ENCODE measurements at places on chromosomes 3 and 15. TPM values are rescaled to one million over a fixed set of nuclear protein-coding genes. Genes with fewer than 3 reads are reported as not detected.
A peak's percentile ranks its signal among the peaks of the same experiment; 100 is the strongest.

DNA sequence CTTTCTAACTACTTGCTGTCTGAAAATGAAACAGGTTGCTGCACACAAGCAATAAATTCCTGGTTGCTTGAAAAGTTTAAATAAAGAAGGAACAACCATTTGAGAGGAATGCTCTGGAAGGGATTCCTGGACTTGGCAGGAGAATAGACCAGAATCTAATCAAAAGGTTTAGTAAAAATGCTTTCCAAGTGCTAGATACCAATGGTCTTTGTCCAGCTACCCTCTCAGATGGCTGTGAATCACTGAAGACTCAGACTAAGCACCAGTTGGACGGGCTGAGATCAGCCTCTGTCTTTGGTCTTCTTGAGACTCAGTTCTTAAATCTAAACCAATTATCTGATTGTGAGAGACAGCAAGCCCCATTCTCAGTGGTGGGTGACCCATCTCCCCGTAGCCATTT, 27.7 kb upstream of the LPP start:
- H3K36me3 ChIP-seq, result no peaks in the 10 kb centered on the region
- no peaks in the 10 kb centered on the region for H3K27me3 ChIP-seq
- H3K4me3 ChIP-seq, result no peak overlapping the region

- H3K4me1 ChIP-seq, result peaks cover 27% of the 10 kb centered on the region
- DNase-seq, result no peak
- no peak overlapping the region for H3K4me3 ChIP-seq
- H3K27me3 ChIP-seq, result no peaks in the 10 kb centered on the region
- no peak overlapping the region for H3K27ac ChIP-seq
- H3K36me3 ChIP-seq, result no peaks in the 10 kb centered on the region
Observed at GRCh38 chr15:78301828-78302227, 2.4 kb upstream of the SKIC8 start.

GRCh38 chr3:3448468-3448867, 269.0 kb upstream of the CRBN start:
- H3K27me3 ChIP-seq, result no peaks in the 10 kb centered on the region
- H3K36me3 ChIP-seq, result no peaks in the 10 kb centered on the region
- H3K4me3 ChIP-seq, result no peak overlapping the region
- no peak overlapping the region for H3K27ac ChIP-seq

- no peak overlapping the region for H3K4me3 ChIP-seq
- H3K27me3 ChIP-seq, result no peaks in the 10 kb centered on the region
- no peak overlapping the region for H3K27ac ChIP-seq
- peaks cover 9% of the 10 kb centered on the region for H3K4me1 ChIP-seq
- DNase-seq, result no peak
Observed at GRCh38 chr15:78933823-78934654, 10.8 kb downstream of the CTSH start.

- no peak overlapping the region for H3K27ac ChIP-seq
- no peak for DNase-seq
- H3K4me1 ChIP-seq, result peaks cover 6% of the 10 kb centered on the region
- H3K36me3 ChIP-seq, result no peaks in the 10 kb centered on the region
- H3K27me3 ChIP-seq, result no peaks in the 10 kb centered on the region
Observed at GRCh38 chr3:99833617-99834205, 16.0 kb downstream of the CMSS1 start.

DNA sequence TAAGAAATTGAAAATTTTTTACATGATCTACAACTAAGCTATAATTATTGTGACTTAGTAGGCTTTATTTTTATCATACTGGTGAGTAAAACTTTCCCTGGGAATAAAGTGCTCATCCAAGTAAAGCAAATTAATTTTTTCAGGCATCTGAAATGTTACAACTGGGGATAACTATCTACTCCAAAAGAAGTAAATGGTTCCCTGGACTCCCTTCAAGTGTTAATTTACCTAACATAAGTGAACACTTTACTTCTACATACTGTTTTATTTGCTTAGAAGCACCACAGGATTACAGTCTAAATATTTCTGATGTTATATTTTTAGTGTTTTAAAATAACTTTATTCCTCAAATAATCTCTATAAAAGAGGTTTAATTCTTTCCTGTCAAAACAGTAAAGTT, 57.8 kb downstream of the IFT57 start:
- no peak for DNase-seq
- H3K36me3 ChIP-seq, result peaks cover 3% of the 10 kb centered on the region
- no peaks in the 10 kb centered on the region for H3K4me1 ChIP-seq
- H3K27me3 ChIP-seq, result no peaks in the 10 kb centered on the region
- H3K4me3 ChIP-seq, result no peak overlapping the region

DNA sequence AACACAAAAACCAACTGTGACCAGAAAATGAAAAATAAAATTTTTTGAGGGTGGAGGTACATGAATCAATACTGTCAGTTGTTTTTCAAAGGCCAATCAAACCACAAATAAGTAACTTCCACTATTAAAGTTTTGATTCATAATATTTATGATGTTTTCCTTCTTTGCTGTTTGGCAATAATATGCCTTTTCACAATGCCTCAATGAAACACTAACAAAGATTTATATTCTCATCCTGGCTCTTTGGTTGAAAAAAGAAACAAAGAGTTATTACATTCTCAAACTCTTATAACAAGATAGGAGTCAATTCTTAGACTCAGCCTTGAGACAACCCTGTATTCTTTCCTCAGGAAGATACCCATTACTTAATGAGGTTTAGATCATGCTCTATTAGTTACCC, 63.1 kb downstream of the C3orf70 start:
- no peak for DNase-seq
- H3K27ac ChIP-seq, result no peak overlapping the region
- no peak overlapping the region for H3K4me3 ChIP-seq
- H3K4me1 ChIP-seq, result no peaks in the 10 kb centered on the region
- no peaks in the 10 kb centered on the region for H3K27me3 ChIP-seq

- H3K4me3 ChIP-seq, result no peak overlapping the region
- H3K4me1 ChIP-seq, result no peaks in the 10 kb centered on the region
- DNase-seq, result no peak
- no peaks in the 10 kb centered on the region for H3K27me3 ChIP-seq
- H3K27ac ChIP-seq, result no peak overlapping the region
Observed at GRCh38 chr3:43870844-43871626, 180.3 kb downstream of the ABHD5 start.

- H3K4me3 ChIP-seq, result no peak overlapping the region
- 0 out of 2 replicates have a peak, but pooled peaks cover 2% of the 10 kb centered on the region for H3K36me3 ChIP-seq
- H3K27me3 ChIP-seq, result no peaks in the 10 kb centered on the region
- DNase-seq, result no peak
Observed at GRCh38 chr15:36954486-36954885, 145.9 kb downstream of the MEIS2 start.

GRCh38 chr3:182575941-182576340, 217.4 kb upstream of the ATP11B start:
- H3K27ac ChIP-seq, result no peak overlapping the region
- DNase-seq, result no peak
- H3K27me3 ChIP-seq, result no peaks in the 10 kb centered on the region
- H3K4me3 ChIP-seq, result no peak overlapping the region
- H3K36me3 ChIP-seq, result no peaks in the 10 kb centered on the region

DNA sequence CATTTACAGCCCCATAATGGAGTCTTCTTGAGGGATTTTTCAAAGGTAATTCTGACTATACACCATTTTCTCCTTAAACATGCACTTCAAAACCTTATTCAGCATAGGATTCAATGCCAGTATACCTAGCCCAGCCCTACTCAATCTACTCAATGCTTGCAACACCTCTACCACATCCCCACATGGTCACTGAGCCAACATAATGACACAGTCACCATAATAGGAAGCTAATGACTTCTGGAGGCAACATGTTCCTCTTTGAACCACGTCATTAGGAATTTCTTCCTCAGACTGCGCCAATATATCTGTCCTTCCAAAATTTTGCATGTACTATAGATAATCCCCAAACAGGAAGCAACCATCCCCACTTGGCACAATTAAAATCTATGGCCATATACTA, 153.9 kb upstream of the SETMAR start:
- H3K4me1 ChIP-seq, result no peaks in the 10 kb centered on the region
- no peak overlapping the region for H3K4me3 ChIP-seq
- DNase-seq, result no peak

GRCh38 chr15:40325188-40325587, 1.7 kb downstream of the INAFM2 start:
- H3K4me1 ChIP-seq, result peaks cover 60% of the 10 kb centered on the region
- no peak overlapping the region for H3K27ac ChIP-seq
- H3K36me3 ChIP-seq, result no peaks in the 10 kb centered on the region
- peak overlapping the region; percentile 97 for H3K4me3 ChIP-seq
- no peak for DNase-seq

DNA sequence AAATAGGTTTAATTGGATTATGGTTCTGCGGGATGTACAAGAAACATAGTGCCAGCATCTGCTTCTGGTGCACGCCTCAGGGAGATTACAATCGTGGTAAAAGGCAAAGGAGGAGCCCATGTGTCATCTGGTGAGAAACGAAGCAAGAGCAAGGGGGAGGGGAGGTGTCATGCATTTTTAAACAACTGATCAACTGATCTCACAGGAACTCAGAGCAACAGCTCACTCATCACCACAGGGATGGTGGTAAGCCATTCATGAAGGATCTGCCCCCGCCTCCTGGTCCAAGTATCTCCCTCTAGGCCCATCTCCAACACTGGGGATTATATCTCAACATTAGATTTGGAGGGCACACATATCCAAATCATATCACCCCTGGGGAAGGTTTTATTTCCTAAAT, 42.1 kb upstream of the FGF7 start:
- H3K27ac ChIP-seq, result no peak overlapping the region
- DNase-seq, result no peak
- H3K4me1 ChIP-seq, result no peaks in the 10 kb centered on the region
- H3K4me3 ChIP-seq, result no peak overlapping the region
- no peaks in the 10 kb centered on the region for H3K27me3 ChIP-seq

DNA sequence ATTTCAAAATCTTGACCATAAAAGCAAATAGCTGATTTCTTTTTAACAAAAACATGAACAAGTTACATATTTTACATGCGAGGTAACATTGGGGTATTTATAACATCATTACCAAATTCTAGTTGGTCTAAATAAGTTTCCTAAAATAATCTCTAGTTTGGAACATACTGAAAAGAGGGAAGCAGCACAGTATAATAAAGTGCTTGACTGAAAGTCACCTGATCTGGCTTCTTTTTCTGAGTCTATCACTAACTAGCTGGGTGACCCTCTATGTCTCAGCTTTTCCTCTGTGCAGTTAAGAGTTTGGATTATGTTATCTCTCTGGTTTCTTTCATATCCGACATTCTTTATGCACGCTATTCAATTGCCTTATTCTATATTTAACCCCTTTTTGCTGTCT, 19.8 kb upstream of the CNTN4 start:
- no peak overlapping the region for H3K27ac ChIP-seq
- no peak for DNase-seq
- H3K27me3 ChIP-seq, result no peaks in the 10 kb centered on the region
- no peaks in the 10 kb centered on the region for H3K36me3 ChIP-seq
- no peaks in the 10 kb centered on the region for H3K4me1 ChIP-seq
- no peak overlapping the region for H3K4me3 ChIP-seq

GRCh38 chr3:3241596-3241995, 62.1 kb upstream of the CRBN start:
- no peak overlapping the region for H3K4me3 ChIP-seq
- H3K27me3 ChIP-seq, result no peaks in the 10 kb centered on the region
- no peak for DNase-seq
- no peak overlapping the region for H3K27ac ChIP-seq
- H3K36me3 ChIP-seq, result no peaks in the 10 kb centered on the region

DNA sequence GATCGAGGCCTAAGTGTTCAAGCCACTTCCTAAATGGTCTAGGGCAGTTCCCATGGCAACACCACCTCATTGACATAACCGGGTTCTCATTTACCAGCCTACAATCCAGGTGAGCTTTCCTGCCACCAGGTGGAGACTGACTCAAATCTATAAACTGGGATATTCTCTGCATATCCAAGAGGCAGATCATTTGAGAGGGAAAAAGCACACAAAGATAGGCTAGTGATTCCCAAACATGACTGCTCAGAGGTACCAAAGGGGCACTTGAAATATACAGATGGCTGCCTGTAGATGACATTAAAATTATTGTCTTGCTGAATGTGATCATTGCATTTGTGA, 141.3 kb upstream of the PROK2 start:
- no peaks in the 10 kb centered on the region for H3K27me3 ChIP-seq
- H3K4me3 ChIP-seq, result no peak overlapping the region
- no peaks in the 10 kb centered on the region for H3K36me3 ChIP-seq
- H3K27ac ChIP-seq, result no peak overlapping the region

DNA sequence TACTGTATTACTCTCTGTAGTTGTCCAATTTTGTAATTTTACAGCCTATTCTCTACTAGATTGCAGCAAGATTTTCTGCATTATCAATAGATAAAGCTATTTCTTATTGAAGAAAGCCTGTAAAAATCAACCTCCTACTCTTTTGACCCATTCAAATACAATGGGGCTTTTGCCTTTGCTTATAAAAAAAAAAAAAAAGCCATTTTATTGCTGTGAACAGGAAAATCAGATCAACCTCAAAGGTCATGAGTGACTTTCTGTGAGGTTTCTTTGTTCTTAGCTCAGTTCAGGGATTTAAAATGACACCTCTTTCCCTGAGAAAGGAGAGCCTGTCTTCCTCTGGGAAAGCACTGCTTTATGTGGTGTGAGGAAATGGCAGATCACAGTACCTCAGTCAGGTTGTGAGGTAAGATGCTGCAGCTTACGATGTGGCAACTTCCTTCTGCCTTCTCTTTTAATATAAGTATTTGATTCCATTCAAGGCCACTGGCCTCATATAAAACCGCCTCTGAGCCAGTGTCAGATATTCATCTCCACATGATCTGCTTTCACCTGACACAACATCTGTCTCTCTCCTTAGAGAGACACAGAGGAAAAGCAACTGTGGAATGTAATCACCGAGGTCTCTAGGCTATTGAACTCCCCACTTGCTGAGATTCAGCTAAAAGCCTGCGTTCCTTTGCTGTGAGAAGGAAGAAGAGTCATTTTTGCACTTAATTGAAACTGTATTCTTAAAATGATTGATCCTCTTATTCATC, 161.5 kb upstream of the MB21D2 start:
- no peaks in the 10 kb centered on the region for H3K4me1 ChIP-seq
- no peak overlapping the region for H3K4me3 ChIP-seq
- DNase-seq, result peak; percentile 12

GRCh38 chr15:52804526-52805081, 14.5 kb upstream of the ONECUT1 start:
- no peak overlapping the region for H3K27ac ChIP-seq
- H3K27me3 ChIP-seq, result no peaks in the 10 kb centered on the region
- no peaks in the 10 kb centered on the region for H3K4me1 ChIP-seq
- no peaks in the 10 kb centered on the region for H3K36me3 ChIP-seq

GRCh38 chr3:133268726-133269134, 131.1 kb upstream of the BFSP2 start:
- H3K4me1 ChIP-seq, result no peaks in the 10 kb centered on the region
- H3K4me3 ChIP-seq, result no peak overlapping the region
- no peak for DNase-seq
- no peaks in the 10 kb centered on the region for H3K36me3 ChIP-seq
- no peaks in the 10 kb centered on the region for H3K27me3 ChIP-seq
- H3K27ac ChIP-seq, result no peak overlapping the region

DNA sequence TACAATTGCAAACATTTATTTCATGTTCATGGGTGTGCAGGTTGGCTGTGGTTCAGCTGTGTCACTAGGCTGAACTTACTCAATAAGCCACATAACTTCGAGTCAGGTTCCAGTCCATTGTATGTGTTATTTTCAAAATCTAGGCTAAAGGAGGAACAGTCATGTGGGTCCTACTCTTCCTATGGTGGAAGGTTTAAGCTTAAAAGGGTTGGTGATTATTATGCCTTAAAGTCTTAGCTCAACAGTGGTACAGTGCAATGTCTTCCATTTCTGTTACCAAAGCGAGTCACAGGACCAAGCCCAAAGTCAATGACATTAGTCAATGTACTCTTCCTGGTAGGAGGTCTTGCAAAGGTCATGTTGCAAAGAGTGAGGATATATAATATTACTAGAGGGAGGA, 78.2 kb downstream of the ATG7 start:
- H3K27me3 ChIP-seq, result no peaks in the 10 kb centered on the region
- peaks cover 4% of the 10 kb centered on the region for H3K36me3 ChIP-seq
- H3K27ac ChIP-seq, result no peak overlapping the region
- H3K4me1 ChIP-seq, result no peaks in the 10 kb centered on the region
- DNase-seq, result no peak

DOCK3 gene
- 0.08 TPM for total RNA-seq

SIDT1 gene
- total RNA-seq, result 0.20 TPM

ZNF80 gene
- not detected for total RNA-seq
